Foreskin melanocyte (primary cell): ENCODE measurements at places on chromosomes 5 and 9.

DNA sequence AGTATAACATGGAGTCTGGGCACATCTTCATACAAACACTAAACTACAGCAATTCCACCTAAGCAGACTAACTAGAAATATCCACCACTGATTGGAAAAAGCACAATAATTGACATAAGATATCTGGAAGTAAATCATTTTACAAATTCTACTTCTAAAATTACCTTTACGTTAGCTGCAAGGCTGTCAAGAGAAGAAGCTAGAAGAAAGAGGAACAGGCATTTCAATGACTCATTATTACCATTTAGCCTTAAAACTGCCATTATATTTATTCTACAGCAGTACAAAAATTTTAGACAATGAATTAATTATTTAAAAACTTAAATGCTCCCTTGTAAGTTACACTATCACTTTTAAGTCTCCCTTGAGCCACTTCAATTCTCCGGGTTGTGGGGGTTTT, 43.4 kb upstream of the PLPP6 start:
- DNase-seq: no peak

GRCh38 chr5:36396640-36397039, 94.9 kb upstream of the RANBP3L start:
- DNase-seq: no peak

DNA sequence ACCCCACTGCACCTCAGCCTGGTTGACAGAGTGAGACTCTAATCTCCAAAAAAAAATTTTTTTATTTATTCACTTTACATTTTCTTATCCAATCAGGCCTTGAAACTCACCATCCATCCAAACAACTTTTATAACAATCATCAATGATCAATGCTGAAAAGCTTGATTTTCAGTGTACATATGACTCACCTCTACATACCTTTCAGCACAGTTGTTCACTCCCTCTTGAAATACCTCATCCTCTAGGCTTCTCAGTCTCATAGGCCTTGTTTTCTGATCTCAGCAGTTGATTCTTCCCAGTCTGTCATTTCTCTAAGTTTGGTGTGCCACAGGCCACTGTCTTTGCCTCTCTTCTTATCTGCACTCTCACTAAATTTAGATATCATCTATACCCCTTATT, 36.2 kb downstream of the GRIN3A start:
- no peak for DNase-seq

DNA sequence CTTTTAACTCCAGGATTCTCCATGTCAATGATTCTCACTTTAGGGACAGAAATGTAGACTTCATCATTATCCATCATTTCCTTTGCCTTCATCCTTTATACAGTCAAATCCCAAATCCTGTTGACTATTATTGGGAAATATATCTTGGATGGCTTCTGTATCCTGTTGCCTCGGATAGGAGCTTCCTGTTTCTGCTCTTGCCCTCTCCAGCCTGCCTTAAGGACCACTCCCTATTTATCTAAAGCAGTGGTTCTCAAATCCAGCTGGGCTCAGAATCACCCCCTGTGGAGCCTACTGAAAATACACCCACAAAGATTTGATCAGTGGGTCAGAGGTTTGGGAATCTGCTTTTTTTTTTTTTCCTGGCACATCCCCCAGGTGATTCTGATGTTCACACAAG, 8.5 kb downstream of the AFAP1L1 start:
- DNase-seq: no peak

DNA sequence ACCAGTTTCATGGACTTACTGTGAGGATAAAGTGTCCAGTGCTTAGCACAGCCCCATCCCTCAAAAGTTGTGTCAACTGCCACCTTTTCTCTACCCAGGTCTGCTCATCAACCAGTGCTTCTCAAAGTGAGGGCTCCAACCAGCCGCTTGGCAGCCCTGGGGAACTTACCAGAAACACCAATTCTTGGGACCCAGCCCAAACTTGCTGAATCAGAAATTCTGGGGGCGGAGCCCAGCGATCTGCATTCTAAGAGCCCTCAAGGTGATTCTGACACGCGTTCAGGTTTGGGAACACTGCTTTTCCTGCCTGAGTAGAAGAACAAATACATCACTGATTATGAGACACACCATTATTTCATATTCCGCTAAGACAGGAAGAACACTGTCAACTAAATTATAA, 132.0 kb downstream of the NSG2 start:
- no peak for DNase-seq
